ENCODE measurements at places on chromosomes 4 and X.

- DNase-seq: no peak
Measured at GRCh38 chr4:149701435-149702156, 114.0 kb downstream of the IQCM start.

- no peak for DNase-seq
Measured at GRCh38 chr4:114398410-114398809, 200.2 kb upstream of the UGT8 start.

- no peak for DNase-seq
Measured at GRCh38 chr4:155956461-155956860, 2.8 kb upstream of the CTSO start.

DNA sequence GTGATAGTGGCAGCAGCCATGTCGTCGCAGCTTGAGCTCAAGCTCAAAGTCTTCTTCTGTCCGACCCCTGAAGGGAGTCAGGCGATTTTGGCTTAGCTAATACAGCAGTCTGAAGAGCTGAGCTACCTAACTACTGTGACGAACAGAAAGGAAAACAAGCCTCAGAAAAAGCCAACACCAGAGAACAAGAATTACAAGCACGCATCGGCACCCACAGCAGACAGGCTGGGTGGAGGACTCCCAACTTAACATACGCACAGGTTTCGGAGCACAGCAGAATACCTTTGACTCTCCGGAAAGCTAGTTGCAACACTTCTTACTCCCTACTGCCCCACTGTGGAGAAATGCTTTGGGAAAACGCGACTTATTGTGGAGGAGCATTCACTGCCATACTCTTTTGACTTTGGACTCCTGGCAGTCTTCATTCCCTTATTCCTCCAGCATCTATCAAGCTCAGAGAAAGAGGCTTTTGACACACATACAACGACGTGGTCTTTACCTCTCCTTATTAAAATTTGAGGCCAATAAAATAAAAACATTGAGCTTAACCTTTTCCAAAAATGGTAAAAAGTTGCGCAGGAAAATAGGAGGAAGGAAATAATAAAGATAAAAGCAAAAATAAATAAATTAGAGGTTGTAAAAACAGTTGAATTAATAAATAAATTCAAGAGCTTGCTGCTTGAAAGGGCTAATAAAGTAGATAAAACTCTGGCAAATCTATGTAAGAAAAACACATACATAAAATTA is 41.3 kb upstream of the GPC3 start:
- no peak for DNase-seq

GRCh38 chr4:88949605-88950004 is 107.4 kb downstream of the FAM13A start:
- no peak for DNase-seq

- DNase-seq: no peak
Measured at GRCh38 chr4:154349829-154350228, 141.8 kb downstream of the DCHS2 start.

DNA sequence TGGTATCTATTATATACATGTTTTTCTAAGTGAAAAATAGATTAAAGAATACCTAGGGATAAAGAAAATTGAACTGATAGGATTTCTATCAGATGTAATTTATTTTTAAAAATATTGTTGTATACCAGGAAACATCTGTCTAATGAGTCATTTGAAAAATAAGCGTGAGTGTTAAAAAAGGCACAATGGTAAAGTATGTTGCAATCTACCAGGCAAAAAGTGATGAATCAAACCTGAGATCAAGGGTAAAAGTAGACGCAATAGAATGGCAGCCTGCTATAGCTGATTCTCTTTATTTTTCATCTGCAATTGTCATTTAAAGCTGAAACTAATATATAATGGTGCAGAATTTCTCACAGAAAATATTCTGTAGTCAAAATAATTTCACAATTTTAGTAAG is 1119.6 kb downstream of the PCDH18 start:
- DNase-seq: no peak

DNA sequence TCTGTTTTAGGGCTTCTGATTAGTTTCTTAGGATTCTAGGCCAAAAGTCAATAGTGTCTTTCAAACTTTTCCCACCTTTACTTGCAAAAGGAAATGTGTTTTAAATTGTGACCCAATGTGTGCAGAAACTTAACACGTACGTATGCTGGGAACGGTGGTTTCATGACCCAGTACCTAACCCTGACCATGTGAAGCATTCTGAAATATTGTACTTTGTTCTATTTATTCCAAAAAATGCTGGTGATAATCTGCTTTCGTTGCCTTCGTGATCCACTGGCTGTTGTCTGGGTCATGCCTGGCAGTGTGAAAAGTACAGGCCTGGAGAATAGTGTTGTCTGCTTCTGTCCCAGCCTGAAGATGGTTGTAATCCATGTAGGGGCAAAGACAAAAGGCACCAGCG is 26.7 kb upstream of the TADA2B start:
- no peak for DNase-seq

- peak; percentile 18 for DNase-seq
Measured at GRCh38 chr4:124104101-124104500, 608.4 kb downstream of the ANKRD50 start.

DNA sequence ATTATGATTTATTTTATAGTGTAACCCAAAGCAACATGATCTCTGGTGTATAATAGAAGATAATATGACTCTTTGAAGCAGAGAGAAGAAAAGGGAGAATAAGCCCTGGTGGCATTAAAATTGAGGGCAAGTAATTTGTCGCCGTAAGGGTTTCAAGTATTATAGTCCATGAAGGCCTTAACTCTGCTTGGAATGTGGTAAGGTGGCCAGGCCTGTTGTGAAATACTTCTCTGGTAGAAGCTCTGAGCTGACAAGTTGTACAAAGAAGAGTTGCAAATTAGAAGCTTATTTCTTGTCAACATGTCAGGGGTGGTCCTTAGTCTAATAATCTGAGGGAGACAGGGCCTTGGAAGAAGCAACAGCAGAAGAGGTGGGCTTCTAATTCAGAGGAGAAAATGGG is 151.7 kb upstream of the HHIP start:
- DNase-seq: no peak

GRCh38 chr4:10381146-10381545 is 76.1 kb downstream of the ZNF518B start:
- DNase-seq: no peak

DNA sequence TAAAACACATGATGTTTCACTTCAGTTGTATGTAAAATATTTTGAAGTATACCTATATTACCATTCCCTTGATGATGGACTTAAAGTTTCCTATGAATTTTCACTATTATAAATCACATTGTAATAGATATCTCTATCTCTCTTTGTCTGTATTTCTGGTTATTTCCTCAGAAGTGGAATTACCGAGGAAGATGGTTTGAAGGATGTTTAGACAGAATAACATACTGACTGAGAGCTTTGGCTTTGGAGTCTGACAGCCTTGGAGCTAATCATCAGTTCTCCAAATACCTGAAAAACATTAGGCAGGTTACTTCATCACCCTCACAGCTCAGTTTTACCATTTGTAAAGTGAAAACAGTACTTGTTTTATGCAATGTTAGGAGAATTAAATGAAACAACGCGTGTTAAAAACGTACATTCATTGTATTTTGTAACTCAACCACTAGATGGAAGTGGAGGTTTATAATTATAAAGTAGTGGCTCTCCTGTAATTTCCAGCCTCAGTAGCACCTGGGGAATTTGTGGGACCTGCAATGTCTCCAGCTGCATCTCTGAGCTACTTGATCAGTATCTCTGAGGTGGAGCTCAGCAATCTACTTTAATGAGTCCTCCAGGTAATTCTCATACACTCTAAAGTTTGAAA is 14.3 kb downstream of the JCHAIN start:
- DNase-seq: peak; percentile 43

GRCh38 chr4:40812856-40813255 is 63.1 kb downstream of the NSUN7 start:
- DNase-seq: no peak

All from HFFc6 (cell line).